ENCODE measurements at places on chromosomes 6 and 20. TPM values are rescaled to one million over a fixed set of nuclear protein-coding genes. Genes with fewer than 3 reads are reported as not detected.

EDN1 gene
- total RNA-seq: 11.8 TPM

PPP1R16B gene
- 7.3 TPM for total RNA-seq

- no peak for DNase-seq
Measured at GRCh38 chr6:108944707-108945680, 96.8 kb downstream of the ARMC2 start.

GRCh38 chr6:44451803-44452695, 64.5 kb downstream of the CDC5L start:
- no peak for DNase-seq

GRCh38 chr6:13453771-13454251, 33.6 kb downstream of the GFOD1 start:
- DNase-seq: no peak
